ENCODE measurements at places on chromosomes 1 and 21. TPM values are rescaled to one million over a fixed set of nuclear protein-coding genes. Genes with fewer than 3 reads are reported as not detected.

- no peak for DNase-seq
Observed at GRCh38 chr1:2493691-2494322, 17.7 kb downstream of the PLCH2 start.

GRCh38 chr21:18006691-18007090, 187.5 kb upstream of the C21orf91 start:
- DNase-seq = no peak

DNA sequence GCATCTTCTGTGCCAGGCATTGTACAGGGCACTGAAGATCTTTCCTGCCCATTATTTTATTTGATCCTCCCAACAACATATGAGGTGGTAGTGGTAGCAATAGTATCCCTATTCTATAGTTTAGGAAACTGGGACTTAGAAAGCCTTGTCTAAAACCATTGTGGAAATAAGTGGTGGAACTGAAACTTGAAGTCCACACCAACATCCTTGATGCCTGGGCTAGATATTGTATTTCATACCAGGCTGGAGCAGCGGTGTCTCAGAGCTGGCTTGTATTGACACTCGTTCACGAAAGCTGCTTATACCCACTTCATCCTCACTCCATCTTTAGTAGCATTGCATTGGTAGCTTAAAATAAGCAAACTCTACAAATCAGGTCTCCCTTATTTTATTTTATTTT, 9.7 kb upstream of the CTSS start:
- no peak for DNase-seq

DNA sequence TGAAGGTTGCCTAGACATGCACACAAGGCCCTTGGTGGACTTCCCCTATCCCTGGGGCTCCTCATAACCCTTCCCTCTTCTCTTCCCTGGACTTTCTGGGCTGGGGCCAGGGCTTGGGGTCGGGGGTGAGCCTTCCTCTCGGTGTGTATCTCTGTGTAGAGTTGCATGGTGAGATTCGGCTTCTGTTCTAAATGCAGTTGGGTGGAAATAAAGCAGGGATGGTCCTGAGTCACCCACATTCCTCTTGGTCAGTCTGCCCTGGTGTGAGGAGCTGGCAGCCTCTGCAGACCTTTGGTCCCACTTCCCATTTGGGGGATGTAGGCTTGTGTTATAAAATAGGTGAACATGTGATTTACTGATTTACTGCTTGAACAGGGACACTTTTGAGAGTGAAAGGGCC, 38.0 kb downstream of the ADARB1 start:
- no peak for DNase-seq

The SASS6 gene
- 7.0 TPM for total RNA-seq

DNA sequence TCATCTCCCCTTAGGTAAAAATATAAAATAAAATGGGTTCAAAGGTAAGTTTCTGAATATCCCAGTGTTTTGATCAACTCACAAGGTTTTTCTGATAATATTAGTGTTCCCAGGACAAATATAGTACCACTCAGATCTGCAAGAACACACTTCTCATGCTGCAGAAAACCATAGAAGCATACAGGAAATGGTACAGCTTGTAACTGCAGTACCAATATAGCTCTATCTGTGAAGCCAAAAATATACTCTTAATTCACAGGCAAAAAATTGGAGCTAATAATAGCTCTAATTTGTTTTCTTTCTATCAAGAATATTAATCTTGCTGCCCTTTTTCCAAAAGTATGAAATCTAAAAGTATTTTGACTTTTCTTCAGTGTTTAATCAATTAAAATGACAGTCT, 13.2 kb downstream of the VPS45 start:
- no peak for DNase-seq

The SIKE1 gene
- 17.1 TPM for total RNA-seq

The TSPAN2 gene
- total RNA-seq = 10.9 TPM
